ENCODE measurements at places on chromosomes 2 and 18.

DNA sequence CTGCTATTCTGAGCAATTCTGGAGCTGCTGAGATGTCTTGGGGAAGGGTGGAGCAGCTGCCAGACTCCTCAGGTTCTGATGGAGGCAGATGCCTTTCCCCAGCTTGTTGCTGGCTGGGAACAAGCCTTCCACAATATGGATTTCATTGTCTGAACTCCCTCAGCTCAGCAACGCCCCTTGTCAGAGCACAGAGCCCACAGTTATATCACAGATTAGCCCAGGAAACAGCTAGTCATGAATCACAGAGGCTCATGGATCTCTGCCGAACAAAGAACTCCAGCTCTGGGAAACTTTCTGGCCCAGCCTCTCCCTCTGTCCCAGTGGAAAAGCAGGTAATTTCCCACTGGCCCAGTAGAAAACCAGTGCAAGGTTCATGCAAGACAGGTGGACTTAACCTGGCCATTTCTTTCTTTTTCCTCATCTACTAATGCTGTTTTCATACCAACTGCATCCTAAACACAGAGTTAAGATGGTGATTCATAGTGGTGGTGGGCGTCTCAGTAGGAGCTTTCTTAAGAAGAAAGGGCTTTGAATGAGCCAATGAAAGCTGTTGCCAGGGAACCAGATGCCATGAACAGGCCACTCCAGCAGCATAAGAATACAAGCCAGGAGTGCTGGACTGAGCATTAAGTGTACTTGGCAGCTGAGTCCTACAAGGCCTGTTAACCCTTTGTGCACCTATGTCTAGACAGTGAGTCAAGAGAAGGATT, 8.7 kb upstream of the KIAA2012 start:
- DNase-seq: no peak

DNA sequence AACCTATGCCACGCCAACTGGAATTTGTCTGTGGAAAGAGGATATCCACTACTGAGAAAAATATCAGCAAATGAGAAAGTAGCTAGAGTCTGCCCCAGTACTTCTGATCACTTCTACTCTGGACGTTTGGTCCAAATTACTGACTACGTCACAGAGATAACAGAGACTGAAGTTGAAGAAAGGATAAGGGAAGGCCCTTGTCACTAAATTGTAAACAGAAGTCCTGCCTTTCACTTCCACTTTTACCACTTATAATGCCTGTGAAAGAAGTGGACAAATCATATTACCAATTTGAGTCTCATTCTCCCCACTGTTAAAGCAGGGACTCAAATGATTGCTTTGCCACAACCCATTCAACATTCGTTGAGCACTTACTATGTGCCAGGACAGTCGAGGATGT, 173.9 kb upstream of the ERBB4 start:
- no peak for DNase-seq

DNA sequence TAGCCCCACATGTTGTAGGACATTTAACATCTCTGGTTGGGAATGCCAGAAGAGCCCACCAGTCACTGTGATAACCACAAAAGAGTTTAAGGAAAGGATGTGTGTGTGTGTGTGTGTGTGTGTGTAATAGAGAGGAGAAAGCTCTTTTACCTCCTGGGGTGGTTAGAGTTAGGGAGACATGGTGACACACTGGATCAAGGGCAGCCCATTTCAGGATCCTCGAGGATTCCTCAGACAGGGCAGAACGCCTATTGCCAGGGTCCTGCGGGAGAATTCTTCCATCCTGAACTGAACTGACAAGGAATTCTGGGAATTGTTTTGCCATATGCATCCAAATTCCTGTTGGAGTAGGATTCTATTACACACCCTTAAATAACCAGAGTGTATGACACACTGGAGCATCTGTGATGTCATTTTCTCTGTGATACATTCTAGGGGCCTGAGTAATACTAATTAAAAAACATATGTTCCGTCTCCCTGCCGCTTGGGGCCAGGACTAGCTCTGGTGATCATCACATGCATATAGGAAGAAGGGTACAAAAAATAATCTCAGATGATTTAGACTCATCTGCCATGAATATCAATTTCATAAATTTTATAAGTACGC, 156.4 kb upstream of the MMADHC start:
- DNase-seq: no peak

- DNase-seq: peak; percentile 94
Measured at GRCh38 chr2:236824836-236825235, 255.2 kb downstream of the ACKR3 start.

DNA sequence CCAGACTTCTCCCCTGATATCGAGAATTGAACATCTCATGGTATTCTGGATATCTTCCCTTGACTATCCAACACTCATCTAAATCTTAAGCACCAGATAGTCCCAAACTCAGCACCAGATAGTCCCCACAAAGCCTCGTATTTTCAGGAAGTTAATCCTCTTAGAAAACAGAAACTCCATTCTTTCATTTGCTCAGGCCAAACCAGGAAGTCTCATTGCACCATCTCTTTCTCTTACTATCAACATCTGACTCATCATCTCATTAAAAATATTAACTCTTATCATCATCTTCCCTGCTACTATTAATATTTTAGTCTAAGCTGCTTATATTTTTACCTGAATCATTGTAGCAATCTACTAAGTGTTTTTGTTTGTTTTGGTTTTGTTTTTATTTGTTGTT, 286.4 kb downstream of the GALNT13 start:
- DNase-seq: no peak

GRCh38 chr2:238978497-238978896, 130.6 kb downstream of the TWIST2 start:
- DNase-seq: no peak

DNA sequence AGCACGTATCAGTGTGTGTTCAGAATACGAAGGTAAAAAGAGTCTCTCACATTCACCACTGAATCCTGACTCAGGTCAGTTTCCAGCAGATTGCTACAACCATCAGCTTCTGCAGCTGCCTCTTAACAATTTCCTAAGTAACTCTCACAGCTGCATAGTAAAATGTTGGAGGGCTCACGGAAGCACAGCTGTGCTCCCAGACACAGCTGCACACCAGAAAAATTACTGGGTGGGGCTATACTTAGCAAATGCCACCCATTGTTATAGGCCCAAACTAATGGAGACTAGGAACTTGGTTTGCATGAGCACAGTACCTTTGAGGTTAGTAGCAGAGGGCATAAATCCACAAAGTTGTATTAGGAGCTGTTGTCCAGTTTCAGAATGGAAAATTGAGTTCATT, 153.9 kb upstream of the ERBB4 start:
- DNase-seq: no peak

DNA sequence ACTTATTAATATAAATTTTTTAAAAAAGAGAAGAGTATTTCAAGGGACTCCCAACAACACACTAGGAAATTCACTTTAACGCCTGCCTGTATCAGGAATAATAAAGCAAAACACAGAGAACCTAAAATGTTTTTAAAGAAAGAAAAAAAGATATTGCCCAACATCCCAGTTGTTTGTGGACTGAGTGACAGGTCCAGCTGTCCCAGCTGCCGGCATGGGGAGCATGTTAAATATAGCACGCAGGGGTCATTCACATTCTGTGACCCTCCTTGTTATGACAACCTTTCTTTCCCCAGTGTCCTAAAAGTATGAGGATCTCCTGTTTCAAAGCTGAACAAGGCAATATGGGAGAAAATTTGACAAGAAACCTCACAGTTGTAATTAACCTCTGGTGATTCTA, 4.4 kb downstream of the KLHL41 start:
- no peak for DNase-seq

- DNase-seq: no peak
Measured at GRCh38 chr2:39738936-39739335, 40.1 kb downstream of the THUMPD2 start.

DNA sequence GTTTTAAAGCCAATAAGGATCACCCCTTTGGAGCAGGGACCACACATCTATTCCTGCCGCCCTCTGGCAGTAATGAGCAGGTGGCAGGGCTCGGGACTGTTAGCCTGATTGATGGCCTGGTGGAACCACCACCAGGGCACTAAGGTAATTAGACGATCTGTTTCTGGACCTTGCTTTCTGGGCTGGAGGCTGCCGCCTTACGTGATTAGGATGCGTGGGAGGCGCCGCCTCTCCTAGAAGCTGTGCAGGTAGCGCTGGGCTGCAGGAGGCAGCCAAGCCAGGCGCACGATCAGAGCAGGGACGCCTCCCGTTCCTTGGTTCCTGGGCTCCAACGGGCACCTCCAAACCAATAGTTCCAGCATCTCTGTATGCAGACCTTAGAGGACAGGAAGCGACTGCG, 242.6 kb upstream of the RAB12 start:
- no peak for DNase-seq

- DNase-seq: no peak
Measured at GRCh38 chr2:65722028-65722778, 289.8 kb upstream of the SPRED2 start.

DNA sequence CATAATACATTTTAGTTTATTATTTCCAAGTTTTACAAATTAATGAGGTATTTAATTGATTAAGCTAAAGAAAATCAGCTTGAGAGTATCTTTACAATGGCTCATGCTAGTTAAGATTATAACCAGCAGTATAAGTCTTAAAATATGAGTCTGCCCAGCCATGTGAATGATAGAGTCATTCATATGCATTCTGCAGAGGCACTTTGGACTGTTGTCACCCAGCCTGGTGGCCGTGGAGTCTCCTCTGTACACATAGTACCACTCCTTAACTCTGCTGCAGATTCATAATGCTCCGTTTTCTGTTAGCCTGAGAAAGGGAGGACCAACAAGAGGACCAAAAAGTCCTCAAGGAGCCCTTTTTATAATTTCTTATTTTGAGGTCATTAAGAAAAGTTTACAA, 148.8 kb downstream of the MYO1B start:
- DNase-seq: no peak

DNA sequence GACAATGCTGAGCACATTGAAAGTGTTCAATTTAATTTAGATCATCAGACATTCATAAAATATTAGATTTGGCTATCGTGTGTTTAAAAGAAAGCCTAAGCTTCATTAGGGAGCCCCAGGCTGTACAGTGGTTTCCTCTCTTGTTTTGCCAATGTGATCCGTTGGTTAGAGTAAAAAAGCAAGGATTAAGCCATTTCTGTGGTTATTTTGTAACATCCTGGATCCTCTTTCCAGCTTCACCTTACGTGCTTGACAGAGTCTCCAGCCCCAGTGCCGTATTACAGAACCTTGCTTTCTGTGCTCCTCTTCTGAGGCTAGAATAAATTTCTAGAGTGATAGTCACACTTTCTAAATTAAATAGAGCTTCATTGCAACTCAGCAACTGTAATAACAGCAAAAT, 289.3 kb upstream of the LINC00305 start:
- DNase-seq: no peak

GRCh38 chr2:28972778-28973335, 8.2 kb upstream of the TOGARAM2 start:
- no peak for DNase-seq

- no peak for DNase-seq
Measured at GRCh38 chr2:138689705-138690104, 90.5 kb downstream of the NXPH2 start.

GRCh38 chr2:45986509-45986908, 310.7 kb upstream of the EPAS1 start:
- DNase-seq: no peak

- DNase-seq: no peak
Measured at GRCh38 chr2:45818591-45818990, 167.1 kb downstream of the PRKCE start.

DNA sequence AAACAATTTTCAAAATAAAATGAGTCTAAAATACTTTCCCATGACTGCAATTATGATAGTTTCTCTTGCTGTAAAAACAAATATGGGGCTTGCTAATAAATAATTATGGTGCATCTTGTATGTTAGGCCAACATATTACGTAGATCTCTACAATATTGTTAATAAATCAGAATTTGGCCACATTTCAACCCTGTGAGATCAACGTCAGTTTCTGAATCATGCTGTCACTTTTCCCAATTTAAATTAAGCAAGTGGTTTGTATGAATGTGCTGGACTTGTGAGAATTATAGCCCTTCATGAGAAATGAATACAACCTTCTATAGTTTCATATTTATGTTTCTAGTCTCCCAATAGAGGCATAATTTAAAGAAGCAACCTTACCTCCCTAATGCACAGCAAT, 808.9 kb downstream of the SUCLG1 start:
- DNase-seq: no peak

DNA sequence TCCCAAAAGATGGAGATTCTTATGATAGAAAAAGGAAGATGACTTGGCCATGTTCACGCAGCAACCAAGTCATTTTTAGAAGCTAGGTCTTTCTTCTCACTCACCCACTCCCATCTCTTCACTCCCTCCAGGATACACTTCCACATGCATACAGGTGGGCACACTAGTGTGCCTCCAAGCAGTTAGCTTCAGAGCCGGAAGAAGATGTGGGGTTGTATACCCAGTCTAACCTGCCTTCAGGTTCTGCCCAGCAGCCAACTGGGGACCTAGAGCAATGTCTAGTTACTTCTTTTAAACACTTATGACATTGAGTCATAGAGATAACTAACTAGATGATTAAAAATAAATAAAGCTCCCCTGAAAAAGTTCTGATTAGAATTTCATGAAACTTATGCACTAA, 21.8 kb upstream of the TANK start:
- DNase-seq: no peak

DNA sequence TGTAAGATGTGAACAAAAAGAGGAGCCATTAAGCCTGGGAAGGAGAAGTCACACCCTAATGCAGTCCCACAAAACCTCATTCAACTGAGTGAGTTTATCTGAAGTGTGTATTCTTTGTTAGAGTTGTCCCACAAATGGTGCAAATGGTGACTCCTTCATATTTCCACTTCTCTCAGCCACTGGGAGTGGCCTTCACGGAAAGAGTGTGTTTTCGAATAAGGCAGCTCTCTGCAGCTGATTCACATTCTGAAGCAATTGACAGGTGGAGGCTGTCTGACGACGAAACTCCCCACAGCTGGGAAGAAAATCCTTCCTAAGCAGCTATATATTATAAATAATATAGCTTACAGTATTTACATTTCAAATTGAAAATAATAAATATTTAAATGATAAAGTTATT, 318.8 kb upstream of the TMEFF2 start:
- DNase-seq: no peak

DNA sequence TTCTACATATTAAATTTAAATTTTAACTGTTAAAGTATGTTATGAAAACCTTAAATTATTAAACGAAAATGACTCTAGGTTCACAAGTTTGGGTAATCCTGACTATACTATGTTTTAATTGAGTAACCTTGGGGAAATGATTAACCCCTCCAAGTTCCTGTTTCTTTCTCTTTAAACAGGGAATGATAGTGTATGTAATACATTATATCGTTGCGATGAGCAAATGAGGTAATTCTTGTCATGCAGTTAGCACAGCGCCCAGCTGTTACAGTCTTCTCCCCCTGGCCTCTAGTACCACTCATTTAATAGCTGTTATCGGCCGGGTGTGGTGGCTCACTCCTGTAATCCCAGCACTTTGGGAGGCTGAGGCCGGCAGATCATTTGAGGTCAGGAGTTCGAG, 80.4 kb downstream of the MTA3 start:
- DNase-seq: no peak

DNA sequence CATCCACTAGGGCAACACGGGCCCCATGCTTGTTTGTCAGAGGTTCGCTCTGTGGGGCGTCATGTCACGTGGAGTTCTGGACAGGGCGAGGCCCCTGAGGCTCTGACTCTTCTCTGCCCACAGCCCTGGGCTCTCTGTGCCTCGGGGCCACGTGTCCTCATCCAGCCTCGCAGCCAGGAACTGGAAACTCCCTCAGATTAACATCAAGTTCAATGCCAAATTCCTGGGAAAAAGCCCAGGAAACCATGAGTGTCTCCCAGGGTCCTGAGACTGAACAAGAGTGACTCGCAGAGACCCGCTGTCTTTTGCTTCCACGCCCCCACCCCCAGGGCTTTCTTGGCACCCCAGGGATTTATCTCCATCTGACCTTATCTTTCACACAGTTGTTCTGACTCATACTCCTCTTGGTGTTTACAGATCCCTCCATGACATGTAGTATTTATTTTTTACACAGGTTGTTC, 174.0 kb upstream of the PIEZO2 start:
- DNase-seq: no peak
